ENCODE measurements at places on chromosomes 5 and 9. TPM values are rescaled to one million over a fixed set of nuclear protein-coding genes. Genes with fewer than 3 reads are reported as not detected.

PALM2AKAP2 gene
- total RNA-seq = 84.2 TPM

PPP3R2 gene
- not detected for total RNA-seq

ACTBL2 gene
- total RNA-seq = not detected

ITGA2 gene
- 4.9 TPM for total RNA-seq

ZFP62 gene
- total RNA-seq = 12.2 TPM

TEX48 gene
- not detected for total RNA-seq

TMOD1 gene
- 77.6 TPM for total RNA-seq

OCLN gene
- total RNA-seq = 8.5 TPM

- H3K4me3 ChIP-seq = no peak overlapping the region
- no peaks in the 10 kb centered on the region for H3K27me3 ChIP-seq
- no peaks in the 10 kb centered on the region for H3K36me3 ChIP-seq
Measured at GRCh38 chr5:10329446-10329819, 21.7 kb upstream of the CMBL start.

- H3K36me3 ChIP-seq = peaks cover 16% of the 10 kb centered on the region
- DNase-seq = peak; percentile 72
- no peaks in the 10 kb centered on the region for H3K27me3 ChIP-seq
- H3K4me1 ChIP-seq = peaks cover 73% of the 10 kb centered on the region
Measured at GRCh38 chr9:129139233-129139992, 28.2 kb downstream of the PTPA start.

DNA sequence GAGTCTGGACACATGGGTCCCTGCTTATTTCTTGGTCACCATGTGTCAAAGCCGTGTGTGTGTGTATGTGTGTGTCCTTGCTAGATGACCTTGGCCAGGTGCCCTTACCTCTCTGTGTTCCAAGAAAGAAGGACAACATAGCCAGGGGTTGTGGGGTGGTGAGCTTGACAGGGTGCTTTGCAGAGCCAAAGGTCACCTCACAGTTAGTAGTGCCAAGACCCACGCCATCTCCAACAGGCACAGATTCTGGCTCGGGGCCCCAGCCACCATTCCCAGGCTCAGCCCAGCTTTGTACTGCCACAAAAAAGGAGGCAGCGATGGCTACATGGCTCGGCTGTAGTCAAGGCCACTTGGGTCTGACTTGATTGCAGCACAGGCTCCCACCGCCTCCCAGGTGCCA is 39.5 kb downstream of the CXXC5 start:
- H3K4me3 ChIP-seq = no peak overlapping the region
- no peak for DNase-seq
- no peaks in the 10 kb centered on the region for H3K27me3 ChIP-seq
- H3K36me3 ChIP-seq = peaks cover 7% of the 10 kb centered on the region
- H3K27ac ChIP-seq = peak overlapping the region; percentile 66

GRCh38 chr5:111116550-111116949 is 24.4 kb downstream of the WDR36 start:
- no peaks in the 10 kb centered on the region for H3K27me3 ChIP-seq
- H3K4me1 ChIP-seq = no peaks in the 10 kb centered on the region
- H3K4me3 ChIP-seq = no peak overlapping the region
- H3K27ac ChIP-seq = no peak overlapping the region

- H3K36me3 ChIP-seq = no peaks in the 10 kb centered on the region
- no peak overlapping the region for H3K27ac ChIP-seq
- no peaks in the 10 kb centered on the region for H3K27me3 ChIP-seq
- no peak for DNase-seq
- H3K4me1 ChIP-seq = peaks cover 59% of the 10 kb centered on the region
Measured at GRCh38 chr9:124297551-124297901, 39.8 kb downstream of the NEK6 start.

- no peak overlapping the region for H3K27ac ChIP-seq
- H3K4me3 ChIP-seq = no peak overlapping the region
- DNase-seq = no peak
- no peaks in the 10 kb centered on the region for H3K36me3 ChIP-seq
- no peaks in the 10 kb centered on the region for H3K4me1 ChIP-seq
Measured at GRCh38 chr9:136694163-136694871, 7.1 kb upstream of the AGPAT2 start.

- H3K4me1 ChIP-seq = peaks cover 22% of the 10 kb centered on the region
- no peak overlapping the region for H3K4me3 ChIP-seq
- peak overlapping the region; percentile 70 for H3K27ac ChIP-seq
- H3K27me3 ChIP-seq = no peaks in the 10 kb centered on the region
- peaks cover 34% of the 10 kb centered on the region for H3K36me3 ChIP-seq
Measured at GRCh38 chr5:126481243-126481642, 58.0 kb downstream of the GRAMD2B start.

- H3K27me3 ChIP-seq = no peaks in the 10 kb centered on the region
- peak overlapping the region; percentile 74 for H3K27ac ChIP-seq
- H3K4me3 ChIP-seq = peak overlapping the region; percentile 87
- no peak for DNase-seq
- no peaks in the 10 kb centered on the region for H3K36me3 ChIP-seq
Measured at GRCh38 chr5:75656311-75657003, 45.2 kb downstream of the ANKDD1B start.

GRCh38 chr5:168531987-168532864 is 3.1 kb downstream of the FBLL1 start:
- H3K27me3 ChIP-seq = no peaks in the 10 kb centered on the region
- H3K27ac ChIP-seq = no peak overlapping the region
- H3K36me3 ChIP-seq = no peaks in the 10 kb centered on the region

GRCh38 chr9:30628915-30629567 is 1755.4 kb upstream of the ACO1 start:
- DNase-seq = no peak
- H3K27me3 ChIP-seq = no peaks in the 10 kb centered on the region
- no peak overlapping the region for H3K4me3 ChIP-seq
- H3K36me3 ChIP-seq = no peaks in the 10 kb centered on the region

DNA sequence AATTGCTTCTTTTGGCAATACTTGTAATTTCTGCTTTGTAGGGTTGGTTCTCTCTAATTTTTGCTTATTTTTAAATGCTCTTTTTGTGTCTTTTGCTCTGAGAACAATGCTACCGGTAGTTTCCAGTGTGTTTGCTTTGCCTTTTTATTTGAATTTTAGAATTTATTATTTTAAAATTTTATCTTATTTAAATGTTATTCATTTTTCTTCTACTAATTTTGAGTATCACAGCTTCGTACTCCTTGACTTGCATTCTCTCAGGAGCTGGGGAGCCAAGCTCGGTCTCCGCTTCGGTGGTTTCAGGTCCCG is 45.9 kb downstream of the ANXA2R start:
- DNase-seq = no peak
- peaks cover 24% of the 10 kb centered on the region for H3K4me1 ChIP-seq
- H3K4me3 ChIP-seq = peak overlapping the region; percentile 82
- peaks cover 5% of the 10 kb centered on the region for H3K27me3 ChIP-seq
- peak overlapping the region; percentile 86 for H3K27ac ChIP-seq
- H3K36me3 ChIP-seq = no peaks in the 10 kb centered on the region

DNA sequence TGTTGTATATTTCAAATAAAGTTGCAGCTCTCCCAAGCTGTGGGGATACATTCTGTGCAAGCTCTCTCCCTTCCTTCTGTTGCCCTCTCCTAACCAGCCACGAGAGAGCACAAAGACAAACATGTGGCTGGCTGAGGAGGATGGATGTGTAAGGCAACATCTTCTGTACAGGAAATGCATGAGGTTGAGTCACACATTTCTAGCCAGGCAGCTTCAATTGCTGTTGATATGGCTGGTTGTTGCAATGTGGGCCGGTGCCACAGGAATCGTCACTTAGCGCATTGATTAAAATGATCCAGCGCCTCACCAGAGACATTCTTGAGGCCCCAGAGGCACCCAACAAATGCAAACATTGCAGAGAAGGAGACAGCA is 207.1 kb downstream of the ICE1 start:
- H3K27me3 ChIP-seq = no peaks in the 10 kb centered on the region
- no peak overlapping the region for H3K4me3 ChIP-seq
- no peak overlapping the region for H3K27ac ChIP-seq
- no peaks in the 10 kb centered on the region for H3K36me3 ChIP-seq
- DNase-seq = no peak

DNA sequence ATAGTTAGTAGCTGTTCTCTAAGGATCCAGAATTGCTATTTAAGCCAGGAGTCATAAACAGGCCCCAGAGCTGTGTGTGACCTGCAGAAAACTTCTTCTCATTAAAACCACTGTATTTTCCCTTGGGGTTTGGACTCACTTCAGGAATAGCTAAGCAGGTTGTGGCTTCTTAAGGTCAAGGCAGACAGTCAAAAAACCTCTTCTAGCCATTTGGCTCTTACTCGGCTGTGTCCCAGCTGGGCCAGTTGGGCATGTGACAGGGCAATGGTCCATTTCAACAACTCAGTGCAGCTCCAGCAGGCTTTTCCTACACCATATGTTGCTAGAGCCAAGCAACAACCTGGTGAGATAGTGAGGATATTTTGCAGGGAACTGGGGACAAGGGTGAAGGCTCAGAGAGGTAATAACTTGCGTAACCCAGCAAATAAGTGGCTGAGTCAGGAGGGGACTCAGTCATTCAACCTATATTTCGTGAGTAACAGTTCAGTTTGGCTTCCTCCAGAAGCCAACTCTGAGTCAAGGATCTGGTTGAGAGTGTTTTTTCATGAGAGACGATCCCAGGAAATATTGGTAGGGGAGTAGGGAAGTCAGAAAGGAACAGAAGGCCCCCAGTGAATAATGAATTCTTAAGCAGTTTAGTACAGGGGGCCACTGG is 115.4 kb upstream of the PPP2R2B start:
- H3K27me3 ChIP-seq = no peaks in the 10 kb centered on the region
- H3K4me1 ChIP-seq = no peaks in the 10 kb centered on the region

DNA sequence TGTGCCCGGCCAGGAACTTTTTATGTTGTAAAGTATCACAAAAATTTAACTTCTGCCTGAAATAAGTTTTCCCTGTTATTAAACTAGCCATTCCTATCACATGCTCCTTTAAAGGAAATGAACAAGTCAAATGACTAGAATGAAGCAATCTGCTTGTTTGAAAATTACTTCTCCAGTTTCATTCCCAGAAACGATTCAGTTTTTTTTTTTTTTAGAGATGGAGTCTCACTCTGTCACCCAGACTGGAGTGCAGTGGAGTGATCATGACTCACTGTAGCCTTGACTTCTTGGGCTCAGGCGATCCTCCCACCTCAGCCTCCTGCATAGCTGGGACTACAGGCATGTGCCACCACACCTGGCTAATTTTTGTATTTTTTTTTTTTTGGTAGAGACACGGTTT is 13.3 kb upstream of the GNG10 start:
- H3K36me3 ChIP-seq = no peaks in the 10 kb centered on the region
- H3K27ac ChIP-seq = no peak overlapping the region
- no peak overlapping the region for H3K4me3 ChIP-seq
- H3K4me1 ChIP-seq = no peaks in the 10 kb centered on the region
- no peaks in the 10 kb centered on the region for H3K27me3 ChIP-seq

All from thoracic aorta (tissue), 2 donors.